NCI-H345 (cell line): ENCODE measurements at places on chromosomes 3 and 15.

GRCh38 chr3:119245778-119246177 is 5.1 kb upstream of the B4GALT4 start:
- DNase-seq: no peak

GRCh38 chr15:77696871-77697270 is 64.2 kb upstream of the LINGO1 start:
- DNase-seq: no peak

- DNase-seq: no peak
These were observed 60.1 kb downstream of the CAPN3 start for GRCh38 chr15:42419369-42419768.

DNA sequence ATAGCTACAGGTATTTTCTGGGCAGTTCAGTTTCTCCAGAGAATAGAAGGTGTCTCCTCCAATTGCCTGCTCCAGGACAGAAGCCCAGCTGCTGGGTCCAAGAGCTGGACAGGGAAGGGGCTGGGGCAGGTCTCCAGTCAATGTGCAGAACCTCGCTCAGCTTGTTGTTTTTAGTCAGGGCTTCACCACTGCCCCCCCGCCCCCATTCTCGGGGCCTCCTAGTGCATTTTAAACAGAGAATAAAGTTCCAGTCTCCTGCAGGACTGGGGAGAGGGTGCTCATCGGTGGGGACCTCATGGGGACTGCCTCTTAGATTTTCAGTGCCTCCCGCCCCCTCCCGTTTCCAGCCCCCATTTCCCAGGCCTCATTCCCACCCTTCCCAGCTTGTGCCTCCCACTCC is 216.6 kb downstream of the XXYLT1 start:
- no peak for DNase-seq

DNA sequence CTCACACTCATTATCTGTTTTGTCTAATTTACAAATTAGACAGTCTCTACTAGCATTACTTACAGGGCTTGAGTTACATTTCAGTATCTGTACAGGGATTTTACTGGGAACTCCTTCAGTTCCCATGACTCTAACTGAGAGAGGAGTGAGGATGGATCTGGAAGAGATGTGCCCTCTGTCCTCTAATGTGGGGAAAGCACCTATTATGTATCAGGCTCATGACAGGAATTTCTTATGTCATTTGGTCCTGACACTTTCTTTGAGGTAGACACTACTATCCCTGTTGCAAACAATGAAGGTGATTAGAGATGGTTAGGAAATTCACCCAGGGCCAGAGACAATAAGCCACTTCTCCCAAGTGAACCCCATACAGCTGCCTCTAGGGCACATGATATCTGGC is 10.9 kb upstream of the NCKIPSD start:
- DNase-seq: no peak

DNA sequence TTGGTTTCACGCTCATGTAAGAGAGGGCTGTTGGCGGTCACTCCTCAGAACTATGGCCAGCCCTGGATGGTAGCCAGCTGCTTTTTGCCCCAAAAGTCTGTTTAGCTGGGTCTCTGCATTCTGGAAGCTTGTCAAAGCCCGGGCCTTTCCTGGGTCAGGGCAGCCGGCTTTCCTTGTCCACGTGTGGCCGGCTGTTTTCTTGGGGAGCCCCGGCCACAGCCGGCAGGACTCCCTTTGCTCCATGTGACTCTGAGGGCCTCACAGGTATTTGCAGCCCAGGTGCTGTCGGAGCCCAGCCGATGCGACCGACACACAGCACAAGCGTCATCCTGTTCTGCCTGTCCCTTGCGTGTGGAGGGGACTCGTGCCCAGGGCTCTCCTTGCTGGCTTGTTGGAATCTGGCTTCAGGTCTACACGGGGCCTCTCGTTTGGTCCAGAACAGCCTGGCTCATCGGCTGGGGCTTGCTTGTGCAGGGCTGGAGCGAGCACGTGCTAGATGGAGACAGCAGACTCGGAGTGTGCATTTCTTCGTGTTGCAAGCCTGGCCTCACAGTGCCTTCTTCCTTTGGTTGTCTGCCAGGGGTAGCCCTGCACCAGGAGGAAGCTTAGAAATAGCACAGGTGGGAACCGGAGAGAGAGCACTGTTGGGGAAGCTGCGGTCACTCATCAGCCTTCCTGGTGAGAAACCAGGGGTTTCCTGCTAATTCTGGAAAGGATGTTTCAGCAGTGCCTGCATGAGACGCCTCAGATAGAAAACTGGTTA is 51.5 kb downstream of the PGPEP1L start:
- DNase-seq: no peak

DNA sequence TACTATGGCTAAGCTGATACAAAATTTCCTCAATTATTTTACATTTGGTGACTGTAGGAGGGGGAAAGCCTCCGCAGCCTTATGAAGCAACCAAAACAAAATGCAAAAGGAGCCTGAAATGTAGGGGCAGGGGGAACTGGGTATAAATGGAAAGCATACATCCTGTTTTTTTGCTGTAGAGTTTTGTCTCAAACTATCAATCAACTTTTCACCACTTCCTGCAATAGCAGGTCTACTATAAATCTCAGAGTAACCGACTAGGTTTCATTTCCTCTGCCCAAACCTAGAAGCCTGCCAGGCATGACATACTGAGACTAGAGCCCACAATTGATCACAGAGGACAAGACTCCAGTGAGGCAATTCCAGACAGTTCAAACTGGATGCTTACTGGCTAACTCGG is 91.3 kb downstream of the SHQ1 start:
- DNase-seq: no peak

- no peak for DNase-seq
These were observed 479.7 kb upstream of the NR2F2 start for GRCh38 chr15:95850837-95851236.

DNA sequence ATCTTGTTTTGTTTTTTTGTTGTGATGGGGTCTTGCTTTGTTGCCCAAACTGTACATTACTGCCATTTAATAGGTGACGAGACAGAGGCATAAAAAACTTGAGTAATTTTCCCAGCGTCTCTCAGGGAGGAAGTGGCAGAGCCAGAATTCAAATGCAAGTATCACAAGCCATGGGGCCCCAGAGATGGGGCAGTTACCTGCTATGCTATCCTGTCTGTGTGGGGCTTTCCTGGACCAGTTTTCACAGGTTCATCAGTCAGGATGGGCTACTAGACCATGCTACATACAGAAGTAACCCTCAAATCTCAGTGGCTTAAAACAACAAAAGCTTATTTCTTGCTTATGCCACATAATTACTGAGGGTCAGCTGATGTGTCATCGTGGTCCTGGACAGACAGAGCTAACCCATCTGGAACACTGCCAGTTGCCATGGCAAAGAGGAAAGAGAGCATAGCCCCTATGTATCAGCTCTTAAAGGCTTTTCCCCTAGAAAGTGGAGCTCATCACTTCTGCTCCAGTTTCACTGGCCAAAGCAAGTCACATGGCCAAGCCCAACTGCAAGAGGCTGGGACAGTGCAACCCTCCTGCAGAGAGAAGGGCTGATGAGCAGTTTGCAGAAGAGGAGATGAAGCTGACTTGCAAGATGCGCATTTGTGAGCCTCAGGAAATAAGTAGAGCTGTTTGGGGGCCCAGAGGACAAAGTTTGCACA is 31.7 kb upstream of the SYNM start:
- no peak for DNase-seq

DNA sequence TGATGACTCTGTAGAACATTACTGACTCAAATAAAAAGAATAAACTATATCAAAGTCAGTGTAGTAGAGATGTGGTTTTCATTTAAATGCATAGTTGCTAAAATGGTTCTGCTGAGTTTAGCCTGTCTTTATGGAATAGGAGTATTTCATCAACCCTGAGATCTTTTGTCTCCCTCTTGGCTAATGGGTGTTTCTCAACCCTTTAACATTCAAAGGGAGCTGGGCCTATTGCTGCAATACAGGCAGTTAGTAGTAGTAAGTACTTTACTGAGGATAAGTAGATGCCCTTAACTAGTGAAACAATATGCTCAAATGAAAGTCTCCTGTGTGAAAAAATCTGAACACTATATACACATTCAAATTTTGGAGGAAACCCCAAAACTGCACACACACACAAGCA is 184.7 kb upstream of the TTC14 start:
- DNase-seq: no peak

- DNase-seq: no peak
These were observed 47.3 kb downstream of the TMCO5A start for GRCh38 chr15:37981775-37982174.

GRCh38 chr15:70528270-70528706 is 235.1 kb downstream of the UACA start:
- DNase-seq: peak; percentile 11

GRCh38 chr3:66583424-66584040 is 82.7 kb upstream of the LRIG1 start:
- DNase-seq: no peak

DNA sequence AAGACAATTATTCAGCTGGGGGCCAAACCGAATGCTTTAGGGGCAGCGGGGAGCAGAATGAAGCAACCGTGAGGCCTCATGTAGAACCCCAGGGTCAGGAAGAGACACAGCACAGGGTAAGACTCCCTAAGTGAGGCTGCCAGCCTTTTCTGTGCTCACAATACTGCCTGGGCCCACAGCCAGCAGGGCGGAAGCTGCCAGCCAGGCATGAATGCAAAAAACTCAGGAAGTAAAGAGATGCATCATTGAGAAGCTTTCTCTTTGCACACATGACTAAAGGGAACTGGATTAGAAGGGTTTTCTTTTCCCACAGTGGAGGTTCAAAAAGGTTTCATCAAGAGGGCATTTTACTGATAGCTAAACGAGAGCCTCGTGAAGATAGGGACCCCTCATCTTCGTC is 33.3 kb downstream of the CA12 start:
- peak; percentile 76 for DNase-seq

GRCh38 chr15:74414603-74415338 is 19.0 kb downstream of the SEMA7A start:
- no peak for DNase-seq

- DNase-seq: no peak
These were observed 7.1 kb downstream of the ISLR2 start for GRCh38 chr15:74137537-74137894.

DNA sequence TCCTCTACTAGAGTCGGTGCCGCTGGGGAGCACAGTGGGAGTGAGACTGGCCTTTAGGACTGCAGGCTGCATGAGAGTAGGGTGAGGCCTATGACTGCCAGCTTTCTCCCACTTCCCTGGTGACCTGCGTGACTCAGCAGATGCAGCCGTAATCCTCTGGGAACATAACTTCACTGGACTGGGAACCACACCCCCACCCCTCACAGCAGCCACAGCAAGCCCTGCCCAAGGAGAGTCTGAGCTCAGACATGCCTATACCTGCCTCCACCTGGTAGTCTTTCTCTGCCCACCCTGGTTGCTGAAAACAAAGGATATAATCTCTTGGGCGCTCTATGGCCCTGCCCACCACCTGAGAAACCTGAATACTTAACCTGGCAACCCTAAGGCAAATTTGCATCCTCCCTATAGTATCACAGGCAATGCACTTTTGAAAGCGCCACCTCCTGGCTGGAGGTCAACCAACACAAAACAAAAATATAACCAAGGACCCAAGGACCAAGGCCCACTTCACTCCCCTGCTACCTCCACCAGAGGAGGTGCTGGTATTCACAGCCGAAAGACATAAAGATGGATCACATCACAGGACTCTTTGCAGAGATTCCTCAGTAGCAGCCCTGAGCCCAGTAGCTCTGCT is 308.9 kb downstream of the CTNNB1 start:
- no peak for DNase-seq

GRCh38 chr15:87902772-87903426 is 353.6 kb downstream of the NTRK3 start:
- no peak for DNase-seq

GRCh38 chr15:96264351-96264798 is 66.1 kb upstream of the NR2F2 start:
- DNase-seq: no peak

- DNase-seq: no peak
These were observed 42.8 kb upstream of the IQSEC1 start for GRCh38 chr3:13115991-13116390.

DNA sequence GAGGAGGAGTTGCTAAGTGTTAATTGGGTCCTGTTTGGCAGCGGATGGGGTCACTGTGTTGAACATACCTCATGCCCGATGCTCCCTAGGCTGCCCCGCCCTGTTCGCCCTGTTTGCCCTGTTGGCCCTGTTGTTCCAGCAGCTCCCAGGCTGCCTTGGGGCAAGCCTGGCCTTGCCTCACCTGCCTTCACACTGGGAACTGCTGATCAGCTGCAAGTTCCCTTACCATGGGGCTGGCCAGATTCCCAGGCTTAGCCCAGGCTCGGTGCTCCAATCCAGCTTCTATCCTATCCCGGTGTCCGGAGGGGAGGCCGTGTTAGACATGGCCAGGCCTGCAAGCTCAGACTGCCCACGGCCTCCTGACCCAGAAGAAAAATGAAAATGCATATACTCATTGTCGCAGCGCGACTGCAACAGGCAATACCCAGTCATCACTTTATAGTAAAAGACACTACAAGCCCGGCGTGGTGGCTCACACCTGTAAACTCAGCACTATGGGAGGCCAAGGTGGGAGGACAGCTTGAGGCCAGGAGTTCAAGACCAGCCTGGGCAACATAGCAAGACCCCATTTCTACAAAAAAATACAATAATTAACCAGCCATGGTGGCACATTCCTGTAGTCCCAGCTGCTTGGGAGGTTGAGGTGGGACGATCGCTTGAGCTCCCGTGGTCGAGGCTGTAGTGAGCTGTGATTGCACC is 42.9 kb upstream of the ZNF710 start:
- DNase-seq: no peak

- DNase-seq: no peak
These were observed 98.4 kb downstream of the SNRPN start for GRCh38 chr15:25053000-25053815.

- DNase-seq: no peak
These were observed 928 bp downstream of the RAD18 start for GRCh38 chr3:8962226-8962861.

DNA sequence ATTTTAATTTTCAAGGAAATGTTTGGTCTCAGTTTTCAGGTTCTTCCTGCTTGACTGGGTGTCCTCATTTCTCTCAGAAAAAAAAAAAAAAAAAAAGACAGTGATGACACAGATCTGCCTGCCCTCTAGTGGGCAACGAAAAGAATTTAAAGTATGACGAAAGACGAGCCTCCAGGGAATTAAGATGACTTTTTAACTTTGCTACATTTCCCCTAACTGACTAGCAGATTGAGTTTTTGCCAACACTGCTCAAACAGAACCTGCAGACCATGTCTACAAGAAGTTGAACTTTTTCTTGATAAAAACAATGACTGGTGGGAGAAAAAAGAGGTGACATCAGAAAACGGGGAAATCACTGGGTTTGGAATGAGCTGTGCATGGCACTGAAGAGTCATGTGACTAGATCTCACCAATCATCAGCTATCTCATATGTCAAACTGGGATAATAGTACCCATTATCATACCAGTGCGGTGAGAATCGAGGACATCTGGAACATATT is 40.8 kb downstream of the EOMES start:
- peak; percentile 23 for DNase-seq
